ENCODE measurements at places on chromosomes 7 and 10. TPM values are rescaled to one million over a fixed set of nuclear protein-coding genes. Genes with fewer than 3 reads are reported as not detected.

The TMEM130 gene
- not detected for total RNA-seq

The ZNF467 gene
- 6.1 TPM for total RNA-seq

The PIP gene
- total RNA-seq = not detected

The HOXA1 gene
- 0.43 TPM for total RNA-seq

The CFAP46 gene
- total RNA-seq = 0.54 TPM

The HOXA5 gene
- total RNA-seq = 10.7 TPM

The NEUROD6 gene
- not detected for total RNA-seq

The TFEC gene
- 0.09 TPM for total RNA-seq

The SSC4D gene
- total RNA-seq = 0.09 TPM

The SFTPA1 gene
- not detected for total RNA-seq

The WNT8B gene
- total RNA-seq = not detected

The HYAL4 gene
- total RNA-seq = 0.22 TPM

The FGL2 gene
- total RNA-seq = 4.9 TPM

The ENTPD7 gene
- total RNA-seq = 22.9 TPM

The CDK1 gene
- total RNA-seq = 11.7 TPM

The AGR2 gene
- total RNA-seq = not detected

The FGFR2 gene
- total RNA-seq = under 0.01 TPM

The ZNF92 gene
- 8.2 TPM for total RNA-seq

The WDR91 gene
- total RNA-seq = 8.6 TPM

The ITPRIP gene
- 53.9 TPM for total RNA-seq
